Activated T-cell treated with anti-CD3 and anti-CD28 coated beads for 48 hours (primary cell): ENCODE measurements at places on chromosomes 12 and 14.

GRCh38 chr14:104968153-104968527 is 10.0 kb downstream of the AHNAK2 start:
- no peak for DNase-seq

- no peak for DNase-seq
Measured at GRCh38 chr12:109065154-109065852, 12.9 kb downstream of the USP30 start.

- DNase-seq = no peak
Measured at GRCh38 chr14:100901391-100902183, 1.9 kb downstream of the RTL1 start.

GRCh38 chr14:76891391-76891790 is 65.2 kb downstream of the LRRC74A start:
- no peak for DNase-seq

DNA sequence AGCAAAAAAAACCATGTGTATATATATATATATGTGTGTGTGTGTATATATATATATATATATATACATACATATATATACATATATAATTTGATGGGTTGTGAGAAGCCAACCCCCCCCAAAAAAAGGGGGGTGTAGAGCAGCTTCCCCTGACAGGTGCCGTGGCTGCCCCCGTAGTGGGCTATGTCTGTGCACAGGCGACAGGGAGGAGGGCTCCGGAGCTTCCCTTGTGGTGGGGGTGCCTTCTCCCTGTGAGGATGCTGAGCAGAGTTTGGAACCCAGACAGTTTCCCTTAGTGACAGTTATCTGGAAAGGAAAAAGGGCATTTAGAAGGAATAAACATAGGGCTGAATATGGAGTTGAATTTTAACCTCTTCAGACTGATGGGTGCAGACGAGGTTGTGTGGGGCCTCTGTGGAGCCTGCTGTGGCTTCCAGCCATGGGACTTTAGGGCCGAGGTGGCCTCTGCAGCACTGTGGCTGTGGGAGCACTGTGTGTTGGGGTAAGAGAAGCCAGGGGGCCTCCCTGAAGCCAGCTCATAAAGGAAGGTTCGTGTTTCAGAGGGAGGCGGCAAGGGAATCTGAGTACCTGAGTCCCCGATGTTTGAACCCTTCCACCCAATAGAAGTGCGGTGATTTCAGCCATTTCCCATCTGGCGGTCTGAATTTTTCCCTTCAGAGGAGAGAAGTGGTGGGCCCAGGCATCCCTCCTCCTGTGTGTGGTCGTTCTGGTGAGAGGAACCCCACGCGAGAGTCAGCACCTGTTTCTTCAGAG is 19.8 kb downstream of the XRCC3 start:
- no peak for DNase-seq

- no peak for DNase-seq
Measured at GRCh38 chr12:106974511-106974910, 12.4 kb downstream of the MTERF2 start.

- no peak for DNase-seq
Measured at GRCh38 chr14:73502017-73502619, 11.4 kb downstream of the RIOX1 start.

- DNase-seq = no peak
Measured at GRCh38 chr14:59863806-59864525, 6.6 kb downstream of the RTN1 start.

GRCh38 chr12:102652645-102653313 is 172.4 kb upstream of the IGF1 start:
- no peak for DNase-seq

DNA sequence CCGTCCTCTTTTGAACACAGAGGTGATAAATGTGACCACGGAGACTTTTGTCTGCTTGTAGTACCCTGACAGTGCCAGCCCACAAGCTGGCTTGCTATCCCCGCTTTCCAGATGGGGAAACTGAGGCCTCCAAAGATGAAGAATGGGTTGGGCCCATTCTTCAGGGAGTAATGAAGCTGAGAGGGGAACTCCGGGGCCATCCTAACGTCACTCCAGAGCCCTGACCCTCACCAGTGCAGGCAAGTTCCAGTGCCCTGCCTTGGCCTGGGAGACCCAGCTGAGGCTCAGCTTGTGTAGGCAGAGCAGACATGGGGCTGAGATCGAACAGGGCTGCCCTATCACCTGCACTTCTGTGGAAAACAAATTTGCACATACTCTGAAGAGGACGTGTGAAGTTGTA is 277.1 kb downstream of the DPF3 start:
- DNase-seq = no peak

GRCh38 chr14:77883847-77884238 is 83.9 kb downstream of the ADCK1 start:
- no peak for DNase-seq

DNA sequence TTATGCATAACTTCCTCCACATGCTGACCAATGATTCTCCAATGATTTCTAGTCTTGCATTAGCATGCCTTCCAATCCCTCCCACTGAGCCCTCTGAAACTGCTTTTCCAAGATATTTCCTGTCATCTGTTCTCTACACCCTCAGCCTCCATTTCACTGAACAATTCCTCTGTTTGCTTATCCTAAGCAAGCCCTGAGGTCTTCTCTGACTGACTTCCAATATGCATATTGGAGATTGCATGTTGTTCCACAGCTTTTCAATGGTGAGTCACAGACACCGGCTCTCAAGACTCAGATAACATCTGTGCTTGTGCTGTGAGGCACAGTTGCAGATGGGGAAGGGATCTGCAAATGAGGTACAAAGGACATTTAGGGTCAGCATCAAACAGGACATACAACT is 141.0 kb downstream of the SLC16A7 start:
- DNase-seq = no peak

DNA sequence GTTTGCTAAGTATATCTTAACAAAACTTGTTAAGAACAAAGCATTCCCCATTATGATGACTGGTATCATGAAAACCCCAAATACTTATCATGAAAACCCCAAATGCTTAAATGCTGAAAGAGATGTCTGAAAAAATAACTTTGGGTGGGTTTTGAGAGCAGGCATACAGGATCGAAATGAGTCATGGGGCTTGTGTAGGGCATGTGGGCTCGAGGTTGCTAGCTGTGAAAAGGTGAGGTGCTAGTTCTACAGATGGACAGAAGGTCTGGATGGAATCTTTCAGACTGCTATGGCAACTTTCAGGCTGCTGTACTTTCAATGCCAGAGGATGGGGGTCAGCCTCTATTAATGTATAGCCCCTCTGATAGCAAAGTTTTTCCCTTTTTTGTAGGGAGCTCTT is 167.8 kb upstream of the MDGA2 start:
- no peak for DNase-seq

DNA sequence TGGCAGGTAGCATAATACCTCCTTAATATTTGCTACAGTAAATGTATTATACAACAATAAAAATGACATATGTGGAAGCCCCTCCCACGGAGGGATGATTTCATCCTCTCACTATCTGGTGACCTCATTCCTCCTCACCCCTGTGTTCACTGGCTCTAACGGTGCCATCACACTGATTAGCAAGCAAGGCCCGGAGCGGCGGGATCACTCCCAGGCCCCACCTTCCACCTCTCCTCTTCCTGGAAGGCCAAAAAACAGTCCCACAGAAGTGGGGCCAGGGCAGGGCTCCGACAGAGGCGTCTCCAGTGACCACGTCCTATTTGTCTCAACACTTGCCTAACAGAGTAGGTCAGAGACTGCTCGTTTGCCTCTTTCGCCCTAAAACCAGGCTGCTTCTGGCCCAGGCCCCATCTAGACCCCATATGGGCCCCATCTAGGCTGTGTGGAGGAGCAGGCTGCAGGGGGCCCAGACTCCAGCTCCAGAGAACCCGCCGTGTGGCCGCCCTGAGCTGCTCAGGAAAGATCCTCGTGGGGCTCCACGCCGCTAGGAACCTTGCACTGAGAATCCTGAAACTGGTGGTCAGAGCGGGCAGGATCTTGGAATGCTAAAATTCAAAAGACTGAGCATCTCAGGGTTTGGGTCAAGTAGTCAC is 3.7 kb downstream of the SELPLG start:
- DNase-seq = no peak

DNA sequence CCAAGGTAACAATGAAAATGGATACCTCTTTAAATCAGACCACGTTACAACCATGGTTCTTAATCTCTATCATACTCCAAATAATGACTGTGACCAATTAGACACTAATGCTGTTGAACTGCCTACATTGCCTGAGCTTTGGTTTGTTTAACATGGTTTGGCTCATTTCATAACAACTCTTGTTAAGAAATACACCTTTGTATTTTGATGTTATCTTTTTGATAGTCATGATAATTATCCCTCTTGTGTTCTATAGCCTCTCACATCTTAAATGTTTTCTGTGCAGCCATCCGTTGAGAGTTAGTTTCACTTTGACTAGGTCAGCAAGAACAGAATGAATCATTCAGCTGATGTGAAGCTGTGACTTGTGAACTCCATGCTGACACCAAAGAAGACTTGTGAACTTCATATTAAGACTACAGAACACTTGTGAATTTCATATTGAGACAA is 75.5 kb upstream of the RERGL start:
- no peak for DNase-seq

DNA sequence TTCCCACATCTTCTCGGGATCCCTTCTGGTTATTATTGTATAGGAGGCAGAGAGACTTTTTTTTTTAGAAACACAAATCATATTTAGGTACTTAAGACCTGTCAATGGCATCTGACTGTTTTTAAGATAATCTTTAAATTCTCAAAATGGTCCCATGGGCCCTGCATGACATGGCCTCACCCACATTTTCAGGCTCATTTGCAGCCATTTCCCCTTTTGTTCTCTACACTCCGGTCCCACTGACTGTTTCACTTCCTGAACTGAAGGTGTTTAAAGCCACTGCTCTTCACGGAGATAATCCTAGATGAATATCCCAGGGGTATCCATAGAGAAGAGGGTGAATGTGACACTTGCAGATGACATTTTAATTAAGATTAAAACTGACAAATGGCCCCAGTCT is 12.3 kb upstream of the C12orf71 start:
- DNase-seq = no peak

GRCh38 chr14:53915364-53916014 is 41.1 kb downstream of the BMP4 start:
- DNase-seq = no peak

DNA sequence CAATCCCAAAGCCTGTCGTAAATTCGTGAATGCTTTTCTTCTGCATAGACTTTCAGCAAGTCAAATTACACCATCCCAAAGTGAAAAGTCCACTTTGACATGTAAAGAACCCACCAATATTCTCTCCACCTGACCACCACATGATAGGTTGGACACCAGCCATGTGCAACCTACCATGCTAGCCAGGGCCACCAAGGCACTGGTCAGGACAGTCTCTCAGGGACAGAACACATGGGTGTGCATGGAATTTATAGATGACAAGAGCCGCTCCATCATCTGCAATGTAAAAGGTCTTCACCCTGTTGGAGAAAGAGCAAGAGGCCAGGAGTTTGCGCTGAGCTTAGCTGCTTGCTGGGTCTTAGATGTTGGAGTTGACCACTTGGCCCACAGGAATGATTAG is 5.4 kb upstream of the KRT76 start:
- DNase-seq = no peak
